Endodermal cell (in vitro differentiated cells): ENCODE measurements at places on chromosomes 5 and 9.
A peak's percentile ranks its signal among the peaks of the same experiment; 100 is the strongest.

- H3K36me3 ChIP-seq = no peaks in the 10 kb centered on the region
- no peak for DNase-seq
- no peaks in the 10 kb centered on the region for H3K27me3 ChIP-seq
- H3K4me1 ChIP-seq = no peaks in the 10 kb centered on the region
Measured at GRCh38 chr9:122444041-122444733, 33.5 kb downstream of the OR1J1 start.

- no peaks in the 10 kb centered on the region for H3K4me1 ChIP-seq
- H3K27ac ChIP-seq = no peak overlapping the region
- no peak for DNase-seq
- no peaks in the 10 kb centered on the region for H3K36me3 ChIP-seq
- no peaks in the 10 kb centered on the region for H3K27me3 ChIP-seq
Measured at GRCh38 chr5:52840277-52841050, 52.7 kb downstream of the ITGA1 start.

- H3K27me3 ChIP-seq = peaks cover 40% of the 10 kb centered on the region
- no peak overlapping the region for H3K4me3 ChIP-seq
- H3K4me1 ChIP-seq = no peaks in the 10 kb centered on the region
- H3K36me3 ChIP-seq = no peaks in the 10 kb centered on the region
- no peak overlapping the region for H3K27ac ChIP-seq
Measured at GRCh38 chr5:1011226-1011631, 2.6 kb downstream of the NKD2 start.

DNA sequence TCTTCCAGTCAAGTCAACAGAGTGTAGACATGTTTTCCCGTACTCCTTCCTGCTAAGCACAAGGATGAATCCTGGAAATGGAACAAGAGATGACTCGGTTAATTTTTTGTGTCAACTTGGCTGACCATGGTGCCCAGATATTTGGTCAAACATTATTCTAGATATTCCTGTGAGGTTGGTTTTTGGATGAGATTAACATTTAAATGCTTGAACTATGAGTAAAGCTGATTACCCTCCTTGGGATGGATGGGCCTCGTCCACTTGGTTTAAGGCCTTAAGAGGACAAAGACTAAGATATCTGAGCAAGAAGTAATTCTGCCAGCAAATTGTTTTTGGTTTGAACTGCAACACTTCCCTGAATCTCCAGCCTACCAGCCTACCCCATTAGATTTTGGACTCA is 338.1 kb upstream of the MSX2 start:
- H3K27ac ChIP-seq = no peak overlapping the region
- no peak for DNase-seq
- H3K4me1 ChIP-seq = no peaks in the 10 kb centered on the region
- peaks cover 21% of the 10 kb centered on the region for H3K27me3 ChIP-seq

DNA sequence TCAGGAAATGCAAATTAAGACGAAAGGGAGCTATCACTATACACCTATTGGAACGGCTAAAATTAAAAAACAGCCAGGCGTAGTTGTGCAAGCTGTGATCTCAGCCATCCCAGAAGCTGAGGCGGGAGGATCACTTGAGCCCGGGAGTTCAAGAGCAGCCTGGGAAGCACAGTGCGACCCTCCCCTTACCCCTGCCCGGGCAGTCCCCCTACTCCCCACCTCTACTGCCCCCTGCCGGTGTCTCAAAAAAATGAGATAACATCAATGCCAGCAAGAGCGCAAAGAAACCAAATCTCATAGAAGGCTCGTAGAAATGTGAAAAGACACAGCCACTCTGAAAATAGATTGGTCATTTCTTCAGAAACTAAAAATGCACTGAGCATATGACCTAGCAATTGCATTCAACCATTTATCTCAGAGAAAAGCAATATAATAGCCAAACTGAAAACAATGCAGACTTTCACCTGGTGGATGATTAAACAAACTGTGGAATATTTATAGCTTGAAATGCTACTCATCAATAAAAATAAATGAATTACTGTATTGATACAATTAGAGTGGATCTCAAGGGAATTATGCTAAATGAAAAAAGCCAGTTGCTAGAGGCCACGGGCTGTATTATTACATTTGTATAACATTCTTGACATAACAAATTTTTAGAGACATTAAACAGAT is 20.6 kb downstream of the OR2V2 start:
- H3K4me3 ChIP-seq = peak overlapping the region; percentile 88
- no peaks in the 10 kb centered on the region for H3K4me1 ChIP-seq
- no peak overlapping the region for H3K27ac ChIP-seq
- H3K27me3 ChIP-seq = peaks cover 59% of the 10 kb centered on the region

DNA sequence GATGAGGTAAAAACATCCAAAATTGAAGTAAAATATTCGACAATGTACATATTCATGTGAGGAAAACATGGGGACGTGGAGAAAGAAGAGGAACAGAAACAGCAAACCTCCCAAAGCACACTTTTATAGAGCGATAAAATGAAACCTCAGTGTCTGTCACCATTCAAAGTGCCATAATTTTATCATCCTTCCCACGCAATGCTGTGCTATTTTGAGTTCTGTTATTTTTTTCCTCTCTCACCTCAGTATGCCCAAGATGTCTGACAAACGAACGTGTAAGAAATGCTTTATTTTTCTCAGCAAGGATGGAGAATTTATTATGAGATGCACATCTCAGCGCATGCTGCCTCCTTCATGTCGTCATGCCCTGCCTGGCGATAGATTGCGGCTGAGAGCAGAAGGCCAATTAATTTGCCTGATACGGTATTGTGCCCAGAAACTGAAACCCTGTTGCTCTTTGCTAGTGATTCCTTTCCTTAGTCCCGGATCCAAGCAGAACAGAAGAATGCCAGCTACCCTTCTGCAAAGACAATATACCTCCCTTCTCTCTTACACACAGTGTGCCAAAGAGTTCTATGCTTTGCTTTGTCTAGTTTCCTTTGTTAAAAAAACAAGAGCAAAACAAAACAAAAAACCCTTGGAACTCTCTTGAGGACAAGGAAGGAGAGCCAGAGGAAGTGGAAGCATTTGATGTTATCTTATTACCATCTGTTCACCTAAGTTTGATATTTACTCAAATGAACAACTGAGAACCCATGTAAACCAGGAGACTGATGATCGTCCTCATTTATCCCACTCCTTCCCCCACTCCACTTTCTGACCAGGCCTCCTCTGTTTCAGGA is 192.4 kb downstream of the SEMA6A start:
- H3K36me3 ChIP-seq = no peaks in the 10 kb centered on the region
- no peaks in the 10 kb centered on the region for H3K27me3 ChIP-seq
- H3K4me3 ChIP-seq = no peak overlapping the region
- H3K27ac ChIP-seq = peak overlapping the region; percentile 10
- peaks cover 18% of the 10 kb centered on the region for H3K4me1 ChIP-seq

DNA sequence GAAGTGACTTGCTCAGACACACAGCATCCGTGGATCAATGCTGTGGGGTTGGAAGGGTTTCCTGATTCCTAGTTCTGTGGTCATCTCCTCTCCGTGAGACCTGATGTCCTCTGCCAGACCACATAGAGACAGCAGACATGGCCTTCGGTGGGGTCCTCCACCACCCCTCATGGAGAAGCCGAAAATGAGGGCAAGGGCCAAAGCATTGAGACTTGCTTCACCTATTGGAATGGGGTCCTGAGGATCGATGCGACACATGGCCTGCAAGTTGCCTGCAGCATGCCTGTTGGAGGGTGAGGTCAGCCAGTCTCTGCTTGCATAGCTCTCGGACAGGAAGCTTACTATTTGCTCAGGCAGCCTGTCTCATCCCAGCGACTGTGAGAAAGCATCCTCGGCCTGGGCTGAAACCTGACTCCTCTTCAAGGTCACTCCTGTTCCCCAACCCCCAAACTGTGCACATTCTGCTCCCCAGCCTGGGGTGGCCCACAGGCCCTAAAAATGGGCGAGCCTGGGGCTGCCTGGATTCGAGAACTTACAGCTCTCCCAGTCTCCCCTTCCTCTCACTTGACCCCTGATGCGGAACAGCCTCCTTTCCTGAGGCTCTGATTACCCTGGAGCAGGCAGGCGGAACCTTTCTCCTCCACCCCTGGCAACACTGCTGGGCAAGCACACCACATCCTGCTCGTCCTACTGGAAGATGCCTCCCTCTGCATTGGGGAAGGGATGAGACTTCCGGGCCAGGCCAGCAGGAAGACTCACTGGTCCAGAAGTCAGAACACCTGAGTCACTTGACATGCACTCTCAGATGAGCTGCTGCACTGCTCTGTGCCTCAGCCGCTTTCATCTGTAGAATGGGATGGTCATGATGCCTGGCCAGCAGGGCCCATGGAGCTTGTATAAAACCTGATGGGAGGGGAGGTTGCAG is 186.9 kb downstream of the RGS3 start:
- H3K27ac ChIP-seq = no peak overlapping the region
- peak; percentile 77 for DNase-seq
- peaks cover 43% of the 10 kb centered on the region for H3K27me3 ChIP-seq

DNA sequence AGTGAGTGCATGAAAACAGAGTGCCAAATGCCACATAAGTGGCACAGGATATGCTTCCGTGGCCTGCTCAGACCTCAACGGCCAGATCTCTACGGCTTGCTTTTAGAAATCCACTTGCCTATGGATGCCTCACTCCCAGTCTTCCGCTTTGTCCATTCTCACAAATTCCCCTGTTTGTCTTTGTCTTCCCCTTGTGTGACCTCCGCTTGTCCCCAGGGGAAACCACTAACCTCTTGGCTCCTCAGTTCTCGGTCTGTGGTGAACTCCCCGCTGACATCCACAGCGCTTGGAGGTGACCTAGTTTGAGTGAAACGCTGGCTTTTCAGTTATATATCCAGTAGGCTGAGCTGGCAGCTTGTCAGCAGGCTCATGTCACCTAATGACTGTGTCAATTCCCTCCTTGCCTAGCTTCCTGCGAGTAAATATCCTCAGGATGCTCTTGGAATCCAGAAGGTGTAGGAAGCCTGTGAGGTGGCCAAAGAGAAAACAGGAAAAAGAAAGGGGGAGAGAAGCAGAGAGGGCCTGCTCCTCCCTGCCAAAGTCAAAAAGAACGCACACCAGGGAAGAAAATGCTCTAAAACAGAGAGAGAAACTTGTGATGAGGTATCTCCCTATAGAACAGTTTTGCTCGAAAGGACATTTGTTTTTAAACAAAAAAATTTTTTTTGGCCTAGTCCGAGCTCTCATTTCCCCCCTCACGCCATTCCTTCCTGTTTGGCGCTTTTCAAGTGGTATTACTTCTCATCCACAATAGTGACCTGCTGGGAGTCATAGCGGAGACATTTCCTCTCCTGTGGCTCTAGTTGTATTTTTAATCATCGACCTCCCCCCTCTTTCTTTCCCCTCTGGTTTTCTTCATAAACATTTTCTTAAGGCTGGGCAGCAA is 101.6 kb upstream of the SPRY4 start:
- H3K36me3 ChIP-seq = no peaks in the 10 kb centered on the region
- DNase-seq = peak; percentile 63
- no peaks in the 10 kb centered on the region for H3K4me1 ChIP-seq
- no peaks in the 10 kb centered on the region for H3K27me3 ChIP-seq
- H3K4me3 ChIP-seq = no peak overlapping the region

GRCh38 chr9:120894321-120895148 is 17.5 kb upstream of the PHF19 start:
- H3K27ac ChIP-seq = no peak overlapping the region
- no peaks in the 10 kb centered on the region for H3K36me3 ChIP-seq
- peak; percentile 80 for DNase-seq

- H3K27me3 ChIP-seq = no peaks in the 10 kb centered on the region
- no peak overlapping the region for H3K27ac ChIP-seq
- peak; percentile 70 for DNase-seq
- no peaks in the 10 kb centered on the region for H3K4me1 ChIP-seq
Measured at GRCh38 chr5:136062366-136063274, 33.8 kb downstream of the TGFBI start.

- no peaks in the 10 kb centered on the region for H3K4me1 ChIP-seq
- H3K4me3 ChIP-seq = no peak overlapping the region
- H3K27ac ChIP-seq = no peak overlapping the region
- H3K27me3 ChIP-seq = no peaks in the 10 kb centered on the region
- H3K36me3 ChIP-seq = no peaks in the 10 kb centered on the region
- DNase-seq = no peak
Measured at GRCh38 chr9:21906881-21907280, 87.3 kb downstream of the CDKN2A start.

GRCh38 chr9:114824110-114824509 is 18.3 kb upstream of the TNFSF15 start:
- H3K27ac ChIP-seq = no peak overlapping the region
- no peak overlapping the region for H3K4me3 ChIP-seq
- DNase-seq = no peak
- peaks cover 12% of the 10 kb centered on the region for H3K4me1 ChIP-seq
- no peaks in the 10 kb centered on the region for H3K36me3 ChIP-seq
- H3K27me3 ChIP-seq = peaks cover 10% of the 10 kb centered on the region

DNA sequence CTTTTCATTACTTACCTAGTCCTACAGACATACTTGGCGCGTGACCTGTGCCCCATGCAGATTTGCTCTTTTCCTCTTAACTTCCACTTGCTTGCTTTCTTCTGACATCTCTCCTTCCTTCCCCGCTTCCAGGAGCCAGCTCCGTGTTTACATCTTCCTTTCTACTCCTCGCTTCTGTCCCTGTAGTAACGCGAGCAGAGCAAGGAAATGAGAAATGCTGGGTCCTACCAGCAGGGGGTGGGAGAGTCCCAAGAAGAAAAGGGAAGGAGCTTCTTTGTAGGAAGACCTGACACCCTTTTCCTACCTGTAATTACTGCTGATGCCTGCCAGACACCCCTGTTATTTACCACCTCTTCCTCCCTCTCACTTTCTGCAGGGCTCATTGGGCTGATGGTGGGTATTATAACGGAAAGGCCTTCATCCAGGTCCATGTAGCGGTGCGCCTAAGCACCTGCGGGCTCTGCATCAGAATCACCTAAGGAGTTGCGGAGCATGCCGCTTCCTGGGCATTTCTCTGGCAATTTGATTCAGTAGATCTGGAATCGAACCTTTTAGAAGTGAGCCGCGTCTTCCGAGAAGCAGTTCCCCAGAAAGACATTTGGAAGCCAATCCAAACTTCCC is 1260.8 kb upstream of the WWC1 start:
- peak; percentile 94 for DNase-seq
- no peaks in the 10 kb centered on the region for H3K27me3 ChIP-seq
- no peaks in the 10 kb centered on the region for H3K4me1 ChIP-seq
- H3K27ac ChIP-seq = no peak overlapping the region

DNA sequence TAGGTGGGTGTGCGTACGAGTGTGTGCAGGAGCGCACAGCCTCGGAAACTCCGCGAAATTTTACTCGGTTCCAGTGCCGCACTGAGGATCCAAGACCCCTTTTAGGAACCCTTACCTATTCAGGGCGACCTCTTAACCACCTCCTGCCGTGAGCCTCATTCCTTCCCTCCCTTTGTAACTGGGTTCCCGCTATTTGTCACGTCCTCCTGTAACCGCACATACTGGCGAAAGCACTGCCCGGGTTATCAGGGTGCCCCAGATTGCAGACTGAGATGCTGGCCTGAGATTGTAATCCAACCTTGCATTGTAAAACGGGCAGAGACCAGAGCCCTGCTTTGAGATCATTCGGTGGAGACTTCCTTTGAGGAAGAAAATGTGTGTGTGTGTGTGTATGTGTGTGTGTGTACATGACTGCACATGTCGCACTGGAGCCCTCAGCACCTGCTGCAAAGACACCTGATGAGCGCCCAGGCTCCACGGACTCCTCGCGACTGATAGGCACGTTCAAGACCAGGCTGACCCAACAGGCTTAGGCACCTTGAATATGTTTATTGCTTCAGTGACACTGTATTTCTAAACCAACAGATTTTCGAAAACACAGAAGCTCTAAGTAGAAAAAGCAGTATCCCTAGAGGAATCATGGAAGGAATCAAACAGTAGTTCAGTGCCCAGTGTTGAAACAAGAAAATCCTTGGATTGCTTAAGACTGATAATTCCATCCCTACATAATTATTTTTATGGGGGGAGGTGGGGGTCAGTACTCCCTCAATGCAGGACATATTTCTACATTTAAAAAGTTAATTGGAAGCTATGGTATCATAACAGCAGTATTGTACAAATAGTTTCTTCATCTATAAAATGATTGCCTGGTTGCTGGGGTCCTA is 86.5 kb upstream of the TNFAIP8 start:
- H3K27me3 ChIP-seq = no peaks in the 10 kb centered on the region
- H3K36me3 ChIP-seq = no peaks in the 10 kb centered on the region
- DNase-seq = peak; percentile 71
- H3K27ac ChIP-seq = no peak overlapping the region
- H3K4me1 ChIP-seq = peaks cover 26% of the 10 kb centered on the region
- peak overlapping the region; percentile 98 for H3K4me3 ChIP-seq
